Natural killer cell treated with Interleukin-12 subunit alpha and Interleukin-12 subunit beta and Interleukin-15 and Interleukin-18, amount 100 ng/mL, for 72 hours (primary cell): ENCODE measurements at places on chromosomes 3 and 15.
A peak's percentile ranks its signal among the peaks of the same experiment; 100 is the strongest.

DNA sequence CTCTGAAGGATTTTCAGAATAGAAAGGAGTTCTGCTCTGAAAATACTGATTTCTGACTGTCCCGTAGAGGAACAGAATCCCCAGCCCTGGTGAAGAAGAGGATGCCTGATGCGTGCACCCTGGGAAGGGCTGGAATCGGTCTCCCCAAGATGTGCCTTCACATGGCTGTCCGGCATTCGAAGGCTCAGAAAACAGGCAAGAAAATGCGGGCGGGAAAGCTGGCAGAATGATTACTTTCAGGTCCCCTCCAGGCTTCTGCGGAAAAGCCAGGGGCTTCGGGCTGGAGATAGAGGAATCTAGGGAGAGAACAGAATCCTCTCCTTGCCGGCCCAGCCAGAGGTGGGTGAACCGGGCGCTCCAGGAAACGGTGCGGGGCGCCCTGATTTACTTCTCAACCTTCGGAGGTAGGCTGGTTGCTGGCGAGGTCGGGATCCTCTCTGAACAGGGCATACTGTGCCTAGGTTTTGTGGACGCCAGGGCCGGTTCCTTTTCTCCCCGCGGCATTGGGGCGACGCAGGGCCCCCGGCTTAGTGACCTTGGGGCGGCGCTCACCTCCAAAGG lies 2.5 kb downstream of the FOXL2NB start:
- no peak for DNase-seq

DNA sequence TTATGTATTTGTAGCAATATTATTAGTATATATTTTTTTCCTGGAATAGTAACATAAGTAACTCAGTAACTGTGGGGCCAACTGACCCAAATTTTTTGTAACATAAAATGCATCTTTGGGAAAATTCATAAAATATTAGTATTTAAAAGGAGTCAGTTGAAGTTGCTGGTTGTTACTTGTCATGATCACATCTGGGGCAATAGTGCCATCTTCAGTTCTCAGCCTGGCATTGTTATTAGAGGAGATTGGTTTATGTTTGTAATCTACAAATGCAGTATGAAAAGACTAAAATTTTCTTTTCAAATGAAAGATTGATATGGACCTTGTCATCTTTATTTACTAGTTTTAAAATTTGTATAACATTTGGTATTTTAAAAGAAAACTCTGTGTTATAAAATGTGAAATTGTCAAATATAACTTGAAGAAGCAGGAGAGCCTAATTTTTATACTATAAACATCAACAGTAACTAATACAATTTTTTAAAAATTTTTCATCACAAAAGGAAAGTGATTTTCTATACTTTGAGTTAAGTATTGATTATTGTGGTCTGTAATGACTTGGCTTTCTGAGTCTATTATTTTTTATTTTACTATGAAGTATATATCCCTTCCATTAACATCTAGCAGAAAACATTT lies 38.8 kb upstream of the MLF1 start:
- DNase-seq = no peak

DNA sequence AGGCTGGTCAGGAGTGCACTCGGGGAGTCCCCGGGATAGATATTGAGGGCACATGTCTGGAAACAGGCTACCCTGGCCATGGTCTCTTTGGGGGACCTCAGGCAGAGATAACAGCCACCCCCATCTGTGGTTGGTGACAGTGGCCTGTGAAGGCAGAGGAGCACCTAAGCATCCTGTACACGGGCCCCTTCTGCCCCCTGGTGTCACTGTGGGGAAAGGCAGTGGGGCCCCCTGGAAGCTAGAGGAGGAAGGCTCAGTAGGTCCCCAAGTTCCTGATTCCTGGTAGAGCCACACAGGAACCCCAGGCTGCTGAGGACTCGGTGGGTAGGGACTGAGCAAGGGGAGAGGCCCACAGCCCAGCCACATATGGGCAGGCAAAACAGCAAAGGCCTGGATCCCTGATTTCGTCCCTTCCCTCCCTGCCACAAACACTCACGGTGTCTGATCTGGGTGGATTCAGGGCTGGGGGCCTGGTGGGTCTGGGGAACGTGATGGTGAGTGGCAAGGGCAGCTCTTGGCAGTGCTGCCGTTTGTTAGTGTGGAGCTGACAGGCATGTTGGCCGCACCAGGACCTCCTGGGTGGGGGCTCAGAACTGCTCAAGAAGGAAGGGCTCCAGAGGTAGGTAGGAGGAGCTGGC lies 14.1 kb upstream of the CXCR6 start:
- DNase-seq = peak; percentile 79

GRCh38 chr15:78804391-78804792 lies 6.9 kb downstream of the ADAMTS7 start:
- no peak for DNase-seq

DNA sequence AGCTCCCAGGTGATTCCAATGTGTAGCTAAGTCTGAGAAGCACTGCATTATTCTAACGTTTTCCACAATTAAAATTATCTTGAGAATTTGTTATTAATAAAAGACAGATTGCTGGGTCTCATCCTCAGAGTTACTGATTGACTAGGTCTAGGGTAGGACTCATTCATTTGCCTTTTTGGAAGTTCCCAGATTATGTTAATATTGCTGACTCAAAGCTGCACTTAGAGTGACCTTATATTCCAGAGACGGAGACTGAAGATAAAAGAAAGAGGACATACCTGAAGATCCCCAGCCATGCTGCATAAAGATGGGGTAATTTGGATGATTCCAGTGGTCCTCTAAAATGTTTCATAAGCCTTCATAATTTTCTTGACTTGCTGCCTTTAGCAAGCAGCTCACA lies 81.8 kb downstream of the PLSCR2 start:
- no peak for DNase-seq

DNA sequence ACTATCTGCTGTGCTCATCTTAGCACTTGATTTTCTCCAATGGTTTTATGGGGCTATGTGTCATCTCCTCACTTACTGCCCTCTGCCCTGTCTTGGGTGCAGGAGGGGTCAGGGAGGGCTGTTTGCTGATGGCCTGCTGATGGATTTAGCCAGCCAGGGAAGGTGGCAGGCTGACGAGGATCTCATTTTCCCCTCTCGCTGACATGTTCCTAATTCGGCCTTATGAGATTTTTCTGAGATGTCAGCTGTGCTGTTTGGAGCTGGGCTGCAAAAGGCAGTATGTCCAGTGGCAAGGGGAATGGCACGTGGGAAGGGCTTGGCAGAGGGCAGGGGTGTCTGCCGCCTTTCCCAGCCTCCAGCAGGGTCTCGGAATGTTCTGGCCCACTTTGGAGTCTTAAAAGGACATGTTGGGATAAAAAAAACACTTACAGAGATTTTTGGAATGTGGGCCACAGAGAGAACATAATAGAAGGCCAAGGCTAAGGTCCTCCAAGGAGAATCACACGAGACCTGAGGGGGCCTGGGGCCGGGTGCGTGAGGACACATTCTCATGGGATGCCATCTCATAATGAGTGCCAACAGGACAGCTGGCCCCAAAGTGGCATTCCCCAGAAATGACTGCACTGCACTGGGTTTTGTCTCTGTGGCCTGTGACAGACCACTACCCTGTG lies 303.8 kb downstream of the TLE3 start:
- no peak for DNase-seq

DNA sequence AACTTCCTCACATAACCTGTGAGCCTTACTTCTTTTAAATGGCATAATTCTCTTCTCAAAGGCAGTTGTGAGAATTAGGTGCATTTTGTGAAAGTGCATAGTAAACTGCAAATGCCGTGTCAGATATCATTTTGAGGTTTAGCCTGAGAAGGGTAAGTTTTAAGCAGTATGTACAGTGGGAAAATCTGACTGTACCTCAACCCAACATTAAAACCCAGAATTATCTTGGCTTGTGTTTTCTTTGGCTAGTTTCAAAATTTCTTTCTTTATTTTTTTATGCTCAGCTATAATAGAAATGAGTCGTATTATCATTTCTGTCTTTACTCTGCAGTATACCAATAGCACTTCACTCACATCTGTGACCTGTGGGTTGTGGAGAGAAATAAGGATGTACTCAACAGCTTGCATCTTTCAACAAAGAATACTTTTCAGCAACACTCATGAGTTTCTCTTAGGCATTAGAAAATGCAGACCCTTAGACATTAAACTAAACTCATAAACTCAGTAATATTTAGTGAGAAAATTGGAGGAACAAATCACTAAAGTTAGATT lies 65.7 kb downstream of the RASA2 start:
- DNase-seq = no peak

DNA sequence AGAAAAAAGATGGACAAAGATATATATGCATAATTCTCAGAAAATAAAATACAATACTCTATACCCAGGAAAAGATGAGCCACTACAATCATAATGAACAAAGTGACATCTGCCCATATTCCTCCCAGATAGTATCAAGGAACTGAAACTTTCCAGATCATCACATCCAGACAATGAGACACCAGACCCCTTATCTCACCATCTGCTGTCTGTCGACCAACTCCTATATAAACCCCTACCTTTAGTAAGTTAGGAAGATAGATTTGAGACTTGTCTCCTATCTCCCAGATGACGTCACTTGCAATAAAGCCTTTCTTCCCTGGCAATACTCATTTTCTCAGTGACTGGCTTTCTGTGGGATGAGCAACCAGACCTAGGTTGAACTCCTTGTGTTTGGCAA lies 1071.6 kb downstream of the PLOD2 start:
- no peak for DNase-seq

DNA sequence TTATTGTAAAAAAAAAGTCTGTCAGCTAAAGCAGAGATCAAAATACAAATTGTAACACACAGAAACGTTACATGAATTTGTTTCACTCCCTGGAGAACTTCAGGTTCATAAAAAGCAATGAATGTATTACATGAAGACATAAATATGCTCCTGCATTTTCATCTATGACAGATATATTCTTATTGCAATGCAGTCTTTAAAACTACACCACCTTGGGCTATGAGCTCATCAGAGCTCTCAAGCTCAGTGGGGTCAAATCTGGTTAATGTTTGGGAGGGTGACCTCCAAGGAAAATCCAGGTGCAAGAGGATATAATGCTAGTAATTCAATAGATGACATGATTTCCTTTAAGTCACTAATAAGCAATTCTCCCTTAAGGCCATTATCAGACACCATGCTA lies 606.8 kb downstream of the EPHA3 start:
- no peak for DNase-seq

DNA sequence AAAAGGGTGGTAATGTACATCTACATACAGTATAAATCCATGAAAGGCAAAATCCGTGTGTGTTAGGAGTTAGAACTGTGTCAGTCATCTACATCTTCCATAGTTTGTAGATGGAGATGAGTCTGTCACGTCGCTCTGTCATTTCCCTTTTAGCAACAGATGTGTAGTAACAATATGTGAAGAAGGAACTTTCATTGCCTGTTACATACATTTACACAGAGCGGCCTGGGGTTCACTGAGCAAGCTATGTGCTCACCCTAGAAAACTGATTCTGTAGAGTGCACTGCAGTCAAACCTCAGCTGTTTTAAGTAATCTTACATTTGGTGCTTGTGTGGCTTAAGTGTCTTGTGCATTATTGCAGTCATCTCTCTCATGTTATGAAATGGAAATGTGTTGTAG lies 41.6 kb upstream of the AP3B2 start:
- DNase-seq = no peak

DNA sequence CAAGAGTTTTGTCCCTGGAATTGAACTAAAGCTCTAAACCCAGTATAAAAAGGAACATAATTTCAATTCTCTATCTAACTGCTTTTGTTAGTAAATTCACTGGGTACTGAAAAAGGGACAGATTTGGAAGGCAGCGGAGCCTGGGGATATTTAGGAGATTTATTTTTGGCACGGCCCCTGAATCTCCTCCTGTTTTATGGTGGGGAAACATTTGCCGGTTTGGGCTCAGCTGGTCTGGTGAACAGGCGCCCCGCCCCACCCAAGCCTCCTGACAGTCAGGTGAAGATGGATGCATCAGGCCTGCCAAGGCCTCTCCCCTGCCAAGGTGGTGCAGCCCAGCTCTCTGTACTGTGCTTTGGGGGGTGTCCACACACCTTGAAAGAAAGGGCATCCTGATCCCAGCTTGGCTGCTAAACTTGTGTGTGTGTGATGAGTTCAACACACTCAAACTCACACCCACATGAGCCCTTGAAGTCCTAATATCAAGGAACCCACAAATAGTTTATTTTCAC lies 46.3 kb downstream of the EBLN2 start:
- DNase-seq = no peak

DNA sequence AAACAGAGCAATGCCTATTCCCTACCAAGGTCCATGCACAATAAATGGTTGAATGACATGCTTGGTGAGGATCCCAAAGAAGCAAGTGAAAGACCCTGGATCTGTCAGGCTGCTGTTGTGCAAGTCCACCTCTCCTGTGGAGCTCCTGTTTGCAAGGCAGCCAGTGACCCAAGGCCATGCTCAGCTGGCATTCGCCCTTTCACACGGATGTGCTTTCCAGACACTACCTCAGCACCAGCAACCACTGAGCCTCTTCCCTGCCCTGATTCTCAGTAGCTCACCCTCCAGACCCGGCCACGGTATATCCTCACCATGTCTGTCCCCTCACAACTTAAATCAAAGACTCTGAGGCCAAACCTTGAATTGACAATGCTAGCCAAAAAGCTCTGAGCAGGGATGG lies 23.3 kb downstream of the WWTR1 start:
- DNase-seq = no peak

DNA sequence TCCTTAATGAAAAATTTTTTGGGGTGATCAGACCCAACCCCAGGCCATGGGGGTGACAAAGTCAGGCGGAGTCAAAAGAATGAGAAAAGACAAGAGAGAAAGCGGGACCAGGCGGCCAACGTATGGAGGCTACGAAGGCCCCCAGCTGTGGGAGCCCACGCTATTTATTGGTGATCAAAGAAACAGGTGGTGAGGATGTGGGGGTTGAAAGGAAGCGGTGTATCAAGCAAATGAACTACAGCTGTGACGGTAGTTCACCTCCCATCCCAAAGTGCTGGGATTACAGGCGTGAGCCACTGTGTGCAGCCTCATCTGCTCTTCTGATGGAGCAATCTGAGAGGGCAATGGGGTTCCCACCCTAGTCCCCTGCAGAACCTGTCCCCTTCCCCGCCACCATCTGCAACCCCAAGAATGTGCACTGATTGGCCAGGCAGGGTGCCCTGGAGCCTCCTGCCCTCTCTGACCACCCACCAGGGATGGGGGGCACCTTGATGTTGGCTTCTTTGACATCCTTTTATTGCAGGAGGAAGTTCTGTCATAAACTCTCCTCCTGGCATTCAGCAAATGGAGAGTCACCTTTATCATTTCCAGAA lies 1.1 kb upstream of the CHRNA3 start:
- no peak for DNase-seq

- DNase-seq = no peak
These were observed 552.4 kb downstream of the TUSC7 start for GRCh38 chr3:117261983-117262421.

DNA sequence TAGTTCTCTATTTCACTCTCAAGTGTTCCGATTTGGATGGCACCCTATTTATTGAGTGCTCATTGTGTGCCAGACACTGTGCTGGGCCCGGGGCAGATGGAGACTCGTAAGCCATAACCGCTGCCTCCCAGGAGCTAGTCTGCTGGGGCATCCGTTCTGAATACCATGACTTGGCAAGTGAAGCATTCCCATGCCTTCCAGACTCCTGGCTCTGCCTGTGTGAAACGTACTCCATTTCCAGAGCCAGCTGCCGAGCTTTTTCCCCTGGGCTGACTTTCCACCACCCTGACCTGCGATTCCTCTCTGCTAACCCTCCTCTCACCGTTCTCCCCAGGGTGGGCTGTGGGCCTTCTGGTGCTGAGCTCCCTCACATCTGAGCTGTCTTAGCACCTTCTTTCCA lies 303.1 kb upstream of the CTDSPL start:
- no peak for DNase-seq

GRCh38 chr3:64150623-64151207 lies 74.6 kb downstream of the PRICKLE2 start:
- DNase-seq = no peak

- no peak for DNase-seq
These were observed 286.4 kb upstream of the BCHE start for GRCh38 chr3:166123576-166123975.

- DNase-seq = no peak
These were observed 106.0 kb downstream of the MEX3B start for GRCh38 chr15:81939604-81940440.
